Activated CD8-positive, alpha-beta memory T cell treated with anti-CD3 and anti-CD28 coated beads, Interleukin-2, amount 50 U/mL, for 4 hours (primary cell): ENCODE measurements at places on chromosomes 2 and 18.

GRCh38 chr2:157302492-157303099, 23.0 kb downstream of the ERMN start:
- DNase-seq: peak; percentile 17

- no peak for DNase-seq
These were observed 57.9 kb upstream of the FRZB start for GRCh38 chr2:182924306-182924705.

DNA sequence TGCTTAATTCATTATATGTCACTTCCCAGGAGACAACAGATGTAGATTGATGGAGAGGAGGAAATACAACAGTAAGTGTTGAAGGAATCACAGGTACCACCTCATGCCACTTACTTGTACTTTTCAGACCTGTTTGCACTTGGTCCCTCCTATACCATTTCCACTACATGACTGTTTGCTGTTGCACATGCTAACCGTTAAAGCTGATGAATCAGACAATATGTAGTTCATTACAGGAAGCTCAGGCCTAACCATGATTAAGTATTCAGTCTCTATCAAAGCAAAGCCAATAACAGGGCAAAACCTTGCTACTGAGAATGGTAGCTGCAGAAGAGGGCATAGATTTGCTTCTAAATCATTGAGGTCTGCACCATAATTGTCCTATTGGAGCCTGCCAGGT, 30.2 kb upstream of the GRP start:
- no peak for DNase-seq

GRCh38 chr18:23578891-23579653, 7.2 kb downstream of the NPC1 start:
- no peak for DNase-seq

GRCh38 chr2:7849027-7849426, 832.8 kb upstream of the ID2 start:
- no peak for DNase-seq

- no peak for DNase-seq
These were observed 32.4 kb upstream of the ITPRID2 start for GRCh38 chr2:181859123-181859522.

- no peak for DNase-seq
These were observed 933 bp upstream of the ADNP2 start for GRCh38 chr18:80108121-80108536.

DNA sequence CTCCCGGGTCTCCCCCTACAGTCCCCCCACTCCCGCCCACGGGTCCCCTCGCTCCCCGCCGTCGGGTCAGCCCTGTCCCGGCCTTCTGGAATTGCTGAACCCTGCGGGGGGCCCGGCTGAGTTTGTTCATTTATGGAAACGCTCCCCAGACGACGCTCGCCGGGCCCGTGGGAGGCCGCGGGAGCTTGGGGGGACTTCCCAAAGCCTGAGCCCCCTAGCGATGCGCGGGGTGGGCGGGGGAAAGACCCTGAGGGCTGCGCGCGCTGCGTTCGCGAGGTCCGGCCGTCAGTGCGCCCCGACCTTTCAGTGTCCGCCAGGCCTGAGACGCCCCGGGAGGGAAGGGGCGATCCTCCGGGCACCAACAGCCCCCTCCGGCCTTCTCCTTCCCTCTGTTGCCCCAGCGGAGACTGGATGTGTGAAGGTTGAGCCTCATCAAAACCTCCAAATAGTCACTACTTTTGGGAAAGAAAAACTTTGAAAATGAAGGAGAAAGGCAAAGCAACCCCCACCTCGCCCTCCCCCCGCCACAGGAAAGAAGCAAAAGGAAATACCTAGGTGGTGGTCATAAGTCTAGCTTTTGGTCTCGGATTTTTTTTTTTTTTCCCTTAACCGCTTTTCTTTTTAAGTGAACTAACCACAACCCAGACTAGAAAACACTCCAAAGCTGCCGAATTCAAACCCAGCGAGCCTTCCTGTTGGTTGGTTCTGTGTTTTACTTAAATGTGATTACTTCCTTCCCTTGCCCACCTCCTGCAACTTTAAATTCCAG, 509 bp upstream of the CYS1 start:
- no peak for DNase-seq

DNA sequence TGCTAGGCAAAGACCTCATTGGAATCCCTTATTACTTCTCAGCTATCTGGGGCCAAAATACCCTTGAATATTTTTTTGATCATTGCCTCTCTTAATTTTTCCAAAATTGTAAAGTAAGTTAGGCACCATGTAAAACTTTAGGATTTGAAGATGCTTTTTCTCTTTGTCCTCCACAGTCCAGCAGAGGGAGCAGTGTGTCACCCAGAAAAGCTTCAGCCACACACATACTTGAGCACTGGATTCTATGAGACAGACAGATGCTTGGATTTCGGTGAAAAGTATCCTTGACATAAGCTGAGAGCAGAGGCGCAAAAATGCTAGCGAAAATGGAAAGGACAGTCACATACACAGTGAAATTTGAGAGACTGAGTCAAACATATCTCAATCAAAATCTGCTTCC, 74.7 kb upstream of the KCNJ3 start:
- DNase-seq: no peak
